NCI-H82 (cell line): ENCODE measurements at places on chromosomes 7 and 10.
A peak's percentile ranks its signal among the peaks of the same experiment; 100 is the strongest.

DNA sequence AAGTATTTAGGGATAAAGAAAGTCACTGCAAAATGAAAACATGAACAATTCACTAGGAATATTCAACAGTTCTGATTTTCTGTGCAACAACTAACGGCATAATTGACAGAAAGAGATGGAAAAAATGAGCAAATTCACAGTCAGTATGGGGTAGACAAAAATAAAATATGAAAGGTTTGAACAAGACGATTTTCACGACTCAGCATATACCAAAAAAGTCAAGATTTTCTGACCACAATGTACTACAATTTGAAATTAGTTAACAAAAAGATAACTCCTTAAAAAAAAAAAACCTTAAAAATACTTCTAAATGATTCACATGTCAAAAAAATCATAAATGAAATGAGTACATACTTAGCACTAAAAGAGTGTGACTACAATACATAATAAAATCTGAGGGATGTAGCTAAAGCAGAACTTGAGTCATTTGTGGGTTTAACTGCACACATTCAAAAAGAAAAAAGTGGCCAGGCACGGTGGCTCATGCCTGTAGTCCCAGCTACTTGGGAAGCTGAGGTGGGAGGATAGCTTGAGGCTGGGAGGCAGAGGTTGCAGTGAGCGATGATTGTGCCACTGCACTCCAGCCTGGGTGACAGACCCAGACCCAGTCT, 22.6 kb upstream of the MTURN start:
- no peak for DNase-seq

DNA sequence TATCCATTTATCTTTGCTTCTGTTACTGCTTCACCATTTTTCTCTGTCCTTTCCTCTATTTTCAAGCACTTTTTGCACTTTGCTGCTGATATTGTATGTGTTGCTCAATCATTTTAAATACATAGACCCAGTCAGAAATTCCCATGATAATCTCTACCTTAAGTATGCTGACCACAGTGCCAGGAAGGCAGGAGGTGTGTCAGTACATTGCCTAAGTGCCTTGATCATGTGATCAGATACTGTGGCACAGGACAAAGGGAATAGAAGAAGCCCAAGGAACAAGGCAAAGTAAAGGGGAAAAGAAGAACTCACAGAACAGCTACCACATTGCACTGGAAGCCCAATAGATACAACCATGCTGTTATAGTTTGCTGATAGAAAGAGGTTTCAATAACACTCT, 53.7 kb upstream of the CD36 start:
- peak; percentile 4 for DNase-seq

GRCh38 chr10:48390933-48391845, 84.7 kb downstream of the MAPK8 start:
- no peak for DNase-seq

- DNase-seq: no peak
Observed at GRCh38 chr10:126609566-126609965, 60.9 kb downstream of the C10orf90 start.

DNA sequence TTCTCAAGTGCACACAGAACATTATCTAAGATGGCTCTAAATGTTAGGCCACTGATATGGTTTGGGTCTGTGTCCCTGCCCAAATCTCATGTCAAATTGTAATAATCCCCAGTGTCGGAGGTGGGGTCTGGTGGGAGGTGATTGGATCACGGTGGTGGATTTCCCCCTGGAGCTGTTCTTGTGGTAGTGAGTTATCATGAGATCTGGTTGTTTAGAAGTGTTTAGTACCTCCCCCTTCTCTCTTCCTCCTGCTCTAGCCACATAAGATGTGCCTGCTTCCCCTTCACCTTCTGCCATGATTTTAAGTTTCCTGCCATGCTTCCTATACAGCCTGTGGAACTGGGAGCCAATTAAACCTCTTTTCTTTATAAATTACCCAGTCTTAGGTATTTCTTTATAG, 11.2 kb upstream of the GSTK1 start:
- DNase-seq: no peak

GRCh38 chr7:22921386-22922086, 92.4 kb downstream of the HYCC1 start:
- no peak for DNase-seq

GRCh38 chr7:4249241-4249640, 432.9 kb upstream of the FOXK1 start:
- DNase-seq: no peak

GRCh38 chr7:138755331-138755747, 42.5 kb upstream of the TMEM213 start:
- peak; percentile 49 for DNase-seq

GRCh38 chr10:133308421-133309099, at the start of the genes TUBGCP2 and ZNF511:
TSS of gene TUBGCP2 (minus strand) at chr10:133308872. CDS start at chr10:133302941, 5,931 bp downstream.
TSS of gene ZNF511 (plus strand) at chr10:133308914. CDS start at chr10:133308944, 30 bp downstream.
- DNase-seq: peak; percentile 73

GRCh38 chr7:100966542-100967291, 2.6 kb upstream of the MUC12 start:
- DNase-seq: no peak

- no peak for DNase-seq
Observed at GRCh38 chr10:11687357-11687771, 54.8 kb upstream of the ECHDC3 start.

DNA sequence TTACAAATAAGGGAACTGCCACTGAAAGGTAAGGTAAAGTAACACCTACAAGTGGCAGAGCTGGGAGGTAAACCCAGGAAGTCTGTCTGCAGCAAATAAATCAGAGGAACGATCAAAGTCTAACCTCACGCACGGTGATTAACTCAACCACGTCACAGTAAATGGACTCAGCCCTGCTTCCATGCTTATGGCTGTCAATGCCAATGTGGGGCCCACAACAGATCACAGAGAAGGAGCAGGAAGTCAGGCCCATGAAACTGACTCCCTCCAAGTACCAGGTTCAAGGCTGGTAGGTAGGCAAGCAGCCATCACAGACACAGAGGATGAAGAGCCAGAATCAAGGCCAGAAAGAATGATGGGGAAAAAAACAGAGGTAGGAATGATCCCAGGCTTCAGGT, 38.0 kb upstream of the ACSL5 start:
- no peak for DNase-seq

DNA sequence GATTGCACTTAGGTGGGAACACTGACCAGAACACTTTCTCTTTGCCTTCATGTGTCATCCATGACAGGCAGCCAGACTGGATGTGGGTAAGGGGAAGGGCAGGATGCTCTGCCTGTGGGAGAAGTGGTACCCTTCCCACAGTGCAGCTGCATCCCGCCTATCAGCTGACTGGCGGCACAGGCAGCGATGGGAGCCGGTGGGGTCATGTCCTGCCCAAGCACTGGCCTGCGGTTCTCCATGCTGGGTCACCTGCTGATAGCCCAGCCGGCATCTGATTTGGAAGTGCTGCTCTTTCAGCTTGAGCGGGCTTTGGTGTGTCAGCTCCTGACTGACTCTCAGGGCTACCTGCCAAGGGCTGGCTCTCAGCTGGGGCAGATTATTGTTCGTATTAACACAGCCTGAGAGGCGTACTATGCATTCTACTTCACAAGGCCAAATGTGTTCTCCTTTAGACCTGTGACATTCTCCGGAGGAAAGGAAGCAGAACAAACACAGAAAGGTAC, 105.2 kb upstream of the PDLIM1 start:
- no peak for DNase-seq

DNA sequence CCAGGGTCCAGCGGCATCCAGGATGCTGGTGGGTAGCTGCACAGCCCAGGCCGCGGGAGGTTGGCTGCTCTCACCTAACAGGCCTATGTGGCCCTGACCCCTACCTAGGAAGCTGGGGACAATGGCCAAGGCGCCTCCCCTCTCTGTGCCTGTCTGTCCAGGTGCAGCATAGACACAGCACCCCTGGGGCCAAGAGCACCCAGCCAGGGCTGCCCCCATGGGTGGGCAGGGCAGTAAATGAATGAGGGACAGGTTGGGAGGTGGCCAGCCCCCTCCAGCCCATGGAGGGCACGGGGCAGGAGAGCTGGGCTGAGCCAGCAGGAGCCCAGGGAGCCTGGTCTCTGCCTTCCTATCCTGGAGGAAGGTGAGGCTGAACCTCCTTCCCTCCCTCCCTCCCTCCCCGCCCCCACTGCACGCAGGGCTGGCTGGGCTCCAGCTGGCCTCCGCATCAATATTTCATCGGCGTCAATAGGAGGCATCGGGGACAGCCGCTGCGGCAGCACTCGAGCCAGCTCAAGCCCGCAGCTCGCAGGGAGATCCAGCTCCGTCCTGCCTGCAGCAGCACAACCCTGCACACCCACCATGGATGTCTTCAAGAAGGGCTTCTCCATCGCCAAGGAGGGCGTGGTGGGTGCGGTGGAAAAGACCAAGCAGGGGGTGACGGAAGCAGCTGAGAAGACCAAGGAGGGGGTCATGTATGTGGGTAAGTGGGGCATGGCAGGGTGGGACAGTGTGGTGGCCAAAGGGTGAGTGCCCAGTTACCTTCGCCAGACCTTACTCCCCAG, at the start of gene SNCG:
TSS of gene SNCG (plus strand) at position 484 of the 785 bp plus-strand sequence. CDS start at position 583, 99 bp downstream.
- DNase-seq: peak; percentile 62

- DNase-seq: no peak
Observed at GRCh38 chr10:89064748-89065147, 74.2 kb downstream of the FAS start.

DNA sequence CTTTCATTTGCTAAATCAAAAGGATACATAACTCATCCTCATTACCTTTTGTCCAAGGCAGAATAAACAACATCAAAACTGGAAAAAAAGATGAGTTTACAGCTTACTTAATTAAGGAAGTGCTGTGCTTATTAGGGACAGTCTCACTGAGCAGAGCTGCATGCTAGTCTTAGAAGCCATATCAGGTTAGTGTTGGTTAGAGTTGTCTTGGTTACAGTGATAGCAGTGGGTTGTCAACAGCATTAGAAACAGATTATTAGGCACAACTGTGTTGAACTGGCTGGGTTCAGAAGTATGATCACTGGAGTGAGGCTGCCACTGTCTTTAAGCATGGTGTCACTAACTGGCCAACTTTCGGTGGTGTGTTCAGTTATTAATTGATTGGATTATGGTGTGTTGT, 503.9 kb upstream of the IGFBP3 start:
- DNase-seq: peak; percentile 70

DNA sequence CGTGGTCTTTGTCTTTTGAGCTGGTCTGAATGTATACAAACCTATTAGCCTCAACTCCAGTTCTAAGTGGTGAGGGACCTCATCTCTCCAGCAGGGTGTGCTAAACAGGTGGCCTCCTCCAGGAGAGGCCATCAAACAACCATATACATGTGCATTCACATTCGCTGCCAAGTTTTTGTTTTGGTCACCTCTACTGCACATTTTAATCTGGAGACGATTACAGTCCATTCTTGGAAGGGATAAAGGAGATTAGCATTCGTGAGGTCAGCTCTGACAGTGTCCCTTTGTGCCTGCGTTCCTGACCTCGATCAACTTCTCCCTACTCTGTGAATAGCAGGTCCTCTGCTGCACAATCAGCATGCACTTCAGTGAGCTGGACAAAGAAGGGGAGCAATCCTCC, 60.8 kb downstream of the RHOBTB1 start:
- peak; percentile 53 for DNase-seq

DNA sequence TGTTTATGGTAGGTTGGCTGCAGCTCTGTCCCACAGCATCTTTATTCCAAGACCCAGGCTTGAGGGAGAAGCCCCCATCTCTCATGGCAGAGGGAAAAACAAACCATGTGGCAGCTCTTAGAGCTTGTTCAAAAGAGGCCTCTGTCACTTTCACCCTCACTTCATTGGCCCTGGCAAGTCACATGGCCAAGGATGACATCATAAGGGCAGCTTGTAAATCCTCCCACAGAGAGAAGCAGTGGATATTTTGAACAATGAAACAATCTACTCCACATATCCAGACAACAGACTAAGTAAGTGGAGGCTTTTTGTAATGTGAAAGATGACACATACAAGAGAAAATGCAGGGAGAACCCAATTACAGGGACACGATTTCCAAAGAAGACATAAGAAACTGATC, 108.1 kb downstream of the GRID1 start:
- DNase-seq: peak; percentile 51
